ENCODE measurements at places on chromosomes 2 and 18.

DNA sequence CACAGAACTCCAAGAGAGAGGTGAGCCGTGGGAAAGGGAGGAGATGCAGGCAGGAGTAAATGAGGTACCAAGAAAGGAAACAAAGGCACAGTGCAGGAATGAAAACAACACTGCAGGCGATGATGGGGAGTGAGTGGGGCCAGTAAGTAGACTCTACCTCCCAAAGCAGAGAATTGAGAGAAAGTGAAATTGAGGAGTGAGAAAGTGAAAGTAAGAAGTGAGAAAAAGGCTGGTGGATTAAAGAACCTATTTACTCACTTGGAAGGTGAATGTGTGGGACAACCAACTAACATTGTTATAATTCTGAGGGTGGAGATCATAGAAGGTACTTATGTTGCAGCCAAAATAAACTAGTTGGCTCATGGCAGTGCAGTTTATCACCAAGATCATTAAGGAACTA is 193.1 kb upstream of the TMEM200C start:
- DNase-seq, result no peak

- no peak for DNase-seq
These were observed 443.7 kb downstream of the DSEL start for GRCh38 chr18:67072791-67073190.

- no peak for DNase-seq
These were observed 2.6 kb downstream of the HAAO start for GRCh38 chr2:42789751-42790150.

GRCh38 chr2:73707058-73707457 is 30.1 kb downstream of the TPRKB start:
- no peak for DNase-seq

GRCh38 chr2:207632575-207633493 is 7.6 kb upstream of the METTL21A start:
- no peak for DNase-seq

GRCh38 chr2:159904959-159905305 is 106.9 kb upstream of the CD302 start:
- DNase-seq, result no peak

- no peak for DNase-seq
These were observed 1020.1 kb downstream of the TDRD15 start for GRCh38 chr2:22143840-22144239.

GRCh38 chr2:86686905-86687304 is 33.2 kb upstream of the RMND5A start:
- DNase-seq, result no peak

Measured in CD4-positive, alpha-beta T cell treated with Interleukin-6 at 100 ng/mL for 8 hours (primary cell).